ENCODE measurements at places on chromosomes 12 and 14.

DNA sequence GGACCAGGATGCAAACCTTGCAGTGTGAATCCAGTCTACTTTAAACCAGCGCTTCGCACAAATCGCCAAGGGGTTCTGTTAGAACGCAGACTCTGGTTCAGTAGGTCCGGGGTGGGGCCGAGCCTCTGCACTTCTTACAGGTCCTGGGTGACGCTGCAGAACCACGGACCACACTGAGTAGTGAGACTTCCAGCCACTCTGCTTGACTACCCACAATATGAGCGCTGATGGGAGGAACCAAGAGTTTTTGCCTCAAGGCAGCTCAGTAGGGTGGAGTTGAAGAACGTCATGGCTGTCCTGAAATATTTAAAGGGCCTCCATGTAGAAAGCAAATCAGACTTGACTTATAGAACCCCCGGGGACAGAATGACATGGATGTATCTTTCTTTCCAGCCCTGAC lies 138.0 kb upstream of the CRY1 start:
- no peak for DNase-seq

GRCh38 chr14:96509457-96510090 lies 7.4 kb downstream of the PAPOLA start:
- DNase-seq = no peak

DNA sequence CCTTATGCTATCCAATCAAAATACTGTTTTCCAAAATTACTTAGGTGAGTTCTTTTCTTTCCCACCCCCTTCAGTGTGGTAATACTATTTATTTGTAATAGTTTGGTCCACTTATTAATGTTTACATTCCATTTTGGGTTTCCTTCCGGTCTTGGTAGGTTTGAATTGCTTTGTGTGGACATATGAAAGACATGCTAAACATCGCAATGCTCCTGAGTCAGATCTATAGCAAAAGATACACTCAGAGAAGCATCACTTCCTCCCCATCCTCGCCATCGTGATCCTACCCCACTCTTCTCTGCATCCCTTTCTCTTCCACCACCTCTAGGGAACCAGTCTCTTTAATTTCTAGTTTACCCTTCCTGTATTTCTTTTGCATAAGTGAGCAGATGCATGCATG lies 30.0 kb downstream of the TUNAR start:
- no peak for DNase-seq

- DNase-seq = no peak
Measured at GRCh38 chr12:132071830-132072384, 72.2 kb downstream of the DDX51 start.

DNA sequence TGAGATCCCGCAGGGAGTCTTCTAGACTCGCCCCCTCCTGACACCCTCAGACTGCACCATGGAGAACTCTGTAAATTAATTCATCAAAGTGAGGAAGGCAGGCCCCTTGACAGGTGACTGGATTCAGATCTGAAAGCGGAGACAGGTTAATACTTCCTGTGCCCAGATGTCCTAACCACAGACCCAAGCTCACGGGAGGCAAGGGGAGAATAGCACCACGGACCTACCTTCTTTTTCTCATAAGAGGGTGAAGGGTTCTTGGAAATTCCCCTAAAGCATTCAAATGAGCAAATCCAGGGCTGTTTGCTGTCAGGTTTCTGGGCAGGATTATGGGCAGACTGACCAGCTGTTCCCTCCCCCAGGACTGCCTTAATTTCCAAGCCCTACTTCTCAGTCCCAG lies 170.0 kb downstream of the ZFP36L1 start:
- no peak for DNase-seq

DNA sequence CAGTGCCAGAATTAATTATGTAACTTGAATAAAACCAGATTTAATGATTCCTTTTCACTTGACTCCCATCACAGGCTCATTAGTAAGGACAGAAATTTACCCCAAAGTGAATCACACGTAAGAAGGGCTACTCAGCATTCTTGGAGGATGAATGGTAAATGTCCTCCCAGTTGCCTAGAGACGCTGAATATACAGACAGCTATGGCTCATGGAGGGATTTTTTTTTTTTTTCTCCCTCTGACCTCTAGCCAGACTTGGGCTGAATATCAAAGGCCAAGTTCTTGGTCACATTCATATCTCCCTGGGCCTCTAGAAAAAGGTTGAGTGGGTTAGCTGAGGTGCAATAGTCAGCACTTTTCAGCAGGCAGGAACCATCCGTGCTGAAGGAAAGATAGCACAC lies 77.5 kb downstream of the PHLDA1 start:
- DNase-seq = no peak

DNA sequence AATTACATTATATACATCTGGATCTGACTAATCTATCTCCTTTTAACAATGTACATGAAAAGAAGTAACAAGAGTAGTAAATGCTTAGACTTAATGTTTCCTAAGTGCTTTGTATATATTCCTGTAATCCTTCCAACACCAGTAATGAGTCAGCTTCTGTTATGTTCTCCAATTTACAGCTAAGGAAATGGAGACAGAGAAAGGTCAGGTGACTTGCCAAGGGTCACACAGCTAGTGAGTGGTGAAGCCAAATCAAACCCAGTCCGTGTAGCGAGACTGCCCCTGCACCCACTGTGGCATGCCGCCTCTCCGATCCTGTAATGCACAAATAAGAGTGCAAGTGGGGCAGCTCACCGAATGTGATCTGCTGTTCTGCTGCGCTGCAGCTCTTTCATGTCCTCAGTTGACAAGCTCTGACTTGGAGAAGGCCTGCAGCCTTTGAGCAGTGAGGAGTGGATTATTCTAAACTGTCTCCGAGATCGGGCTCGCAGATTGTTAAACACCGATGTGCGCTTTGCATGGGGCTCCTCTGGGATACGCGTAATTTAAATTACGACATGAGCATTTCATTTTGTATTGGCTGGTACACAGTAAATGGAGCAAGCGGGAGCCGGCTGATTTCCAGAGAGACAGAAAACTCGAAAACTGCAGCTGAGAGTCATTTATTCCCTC lies 65.1 kb upstream of the KTN1 start:
- DNase-seq = no peak

GRCh38 chr12:67430708-67431335 lies 161.7 kb downstream of the CAND1 start:
- DNase-seq = no peak

DNA sequence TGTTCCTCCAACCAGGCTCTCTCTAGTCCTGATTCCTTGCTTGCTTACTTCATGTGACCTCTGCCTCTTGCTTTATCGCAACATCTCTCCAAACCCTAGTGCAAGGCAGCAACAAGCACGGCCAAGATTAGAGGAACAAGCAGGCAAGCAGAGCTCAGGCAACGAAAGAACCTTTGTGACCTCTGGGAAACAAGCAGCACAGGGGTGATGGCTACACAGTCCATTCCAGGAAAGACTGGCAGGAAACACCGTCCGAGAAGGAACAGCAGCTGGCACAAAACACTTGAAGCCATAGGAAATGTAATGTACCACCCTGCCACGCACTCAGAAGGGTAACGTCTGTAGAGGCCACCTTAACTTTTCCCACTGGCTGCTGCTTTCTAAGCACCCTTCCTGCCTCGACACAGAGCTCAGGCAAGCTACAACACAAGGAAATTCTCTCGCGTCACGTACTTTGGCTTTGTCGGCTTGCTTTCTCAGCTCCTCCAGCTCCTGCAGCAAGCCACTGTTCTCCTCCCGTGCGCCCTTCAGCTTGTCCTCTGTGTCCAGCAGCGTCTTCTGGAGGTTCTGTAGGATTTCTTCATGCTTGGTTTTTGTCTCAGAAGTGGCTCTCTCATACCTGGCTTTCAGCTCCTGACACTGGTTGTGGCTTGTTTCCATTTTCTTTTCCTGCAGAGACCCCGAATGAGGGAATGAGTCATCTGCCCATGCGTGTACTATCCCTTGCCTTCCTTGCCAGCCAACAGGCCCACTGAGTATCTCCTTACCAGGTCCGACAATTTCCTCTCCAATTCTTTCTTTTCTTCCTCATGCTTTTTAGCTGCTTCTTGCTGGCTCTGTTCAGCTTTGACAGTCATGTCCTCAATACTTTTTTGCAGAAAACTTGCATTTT lies 61.4 kb upstream of the VPS33A start:
- no peak for DNase-seq

GRCh38 chr14:56549721-56550120 lies 29.9 kb upstream of the TMEM260 start:
- DNase-seq = no peak

GRCh38 chr14:69997849-69998248 lies 118.6 kb downstream of the SMOC1 start:
- DNase-seq = no peak

DNA sequence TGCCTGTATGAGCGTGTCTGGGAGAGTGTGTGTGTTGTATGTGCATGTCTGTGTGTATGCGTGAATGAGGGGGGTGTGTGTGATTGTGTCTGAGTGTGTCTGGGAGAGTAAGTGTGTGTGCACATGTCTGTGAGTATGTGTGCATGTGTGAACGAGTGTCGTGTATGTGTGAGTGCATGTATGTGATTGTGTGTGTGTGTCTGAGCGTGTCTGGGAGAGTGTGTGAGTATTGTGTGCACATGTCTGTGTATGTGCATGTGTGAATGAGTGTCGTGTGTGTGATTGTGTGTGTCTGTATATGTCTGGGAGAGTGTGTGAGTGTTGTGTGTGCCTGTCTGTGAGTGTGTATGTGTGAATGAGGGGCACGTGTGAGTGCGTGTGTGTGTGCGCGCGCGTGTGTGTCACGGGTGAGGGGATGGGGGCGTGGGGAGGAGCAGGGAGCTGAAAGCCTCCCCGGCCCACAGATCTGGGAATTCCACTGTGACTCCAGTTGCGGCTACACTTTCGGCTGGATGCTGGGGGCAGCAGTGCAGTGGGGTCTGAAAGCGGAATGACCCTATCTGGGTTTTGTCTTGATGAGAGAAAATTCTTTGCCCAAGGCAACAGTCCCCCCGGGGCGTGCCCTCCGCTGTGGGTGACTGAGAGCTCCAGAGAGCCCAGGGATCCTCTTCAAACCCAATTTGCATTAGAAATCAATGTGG lies 138.1 kb upstream of the MED13L start:
- no peak for DNase-seq

GRCh38 chr14:101665478-101666078 lies 95.9 kb upstream of the PPP2R5C start:
- DNase-seq = peak; percentile 48

DNA sequence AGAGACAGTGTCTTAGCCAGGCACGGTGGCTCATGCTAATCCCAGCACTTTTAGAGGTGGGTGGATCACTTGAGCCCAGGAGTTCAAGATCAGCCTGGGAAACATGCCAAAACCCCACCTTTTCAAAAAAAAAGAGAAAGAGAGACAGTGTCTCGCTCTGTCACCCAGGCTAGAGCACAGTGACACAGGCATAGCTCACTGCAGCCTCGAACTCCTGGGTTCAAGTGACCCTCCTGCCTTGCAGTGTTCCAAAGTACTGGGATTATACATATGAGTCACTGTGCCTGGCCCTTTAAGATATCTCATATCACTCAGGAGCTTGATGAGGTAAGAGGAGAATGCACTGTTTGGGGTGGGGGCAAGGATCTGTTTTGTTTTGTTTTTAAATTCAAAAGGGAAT lies 48.1 kb upstream of the LTBP2 start:
- DNase-seq = no peak

DNA sequence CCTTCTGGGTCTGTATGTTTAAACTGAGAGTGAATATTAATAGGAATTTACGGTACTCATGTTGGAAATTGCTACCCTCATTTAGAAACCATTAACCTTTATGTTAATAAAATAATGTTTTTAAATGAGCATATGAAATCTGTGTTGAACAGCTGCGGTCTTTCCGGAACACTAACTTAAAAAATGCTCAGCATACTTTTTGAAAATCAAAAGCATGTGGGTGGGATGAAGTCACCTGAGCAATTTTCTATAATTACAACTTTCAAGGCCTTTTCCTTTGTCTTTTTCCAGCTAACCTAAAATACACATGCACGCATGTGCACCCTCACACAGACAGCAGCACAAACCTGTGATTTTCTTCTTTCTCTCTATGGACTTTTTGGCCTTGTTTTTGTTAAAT lies 39.8 kb downstream of the BORCS5 start:
- DNase-seq = no peak

DNA sequence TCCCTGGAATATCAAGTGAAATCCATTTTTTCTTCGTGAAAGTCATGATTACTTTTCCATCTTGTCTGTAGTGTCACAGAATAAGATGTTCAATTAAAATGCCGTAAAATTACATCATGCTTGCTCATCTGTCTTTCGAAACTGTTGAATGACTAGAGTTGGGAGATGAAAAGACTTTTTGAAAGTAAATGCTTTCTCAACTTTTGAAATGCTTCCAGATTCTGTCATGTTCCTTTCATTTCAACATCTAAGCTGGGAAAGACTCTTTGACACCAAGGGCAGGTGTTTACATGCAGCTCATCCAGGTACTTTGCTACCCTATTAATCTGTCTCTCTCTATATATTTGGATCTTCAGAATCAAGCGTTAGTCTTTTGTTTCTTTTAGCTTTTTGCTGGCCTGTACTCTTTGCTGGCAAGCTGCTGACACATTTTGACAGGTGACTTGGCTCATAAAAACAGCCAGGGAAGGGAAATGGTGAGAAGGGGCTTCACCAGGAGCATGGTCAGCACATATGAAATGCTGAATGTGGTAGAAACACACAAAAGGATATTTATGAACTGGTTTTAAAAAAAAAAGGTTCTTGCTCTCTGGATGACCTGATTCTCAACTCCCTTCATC lies 77.0 kb upstream of the METAP2 start:
- no peak for DNase-seq

- DNase-seq = peak; percentile 35
Measured at GRCh38 chr14:100261621-100262020, 22.7 kb downstream of the YY1 start.

DNA sequence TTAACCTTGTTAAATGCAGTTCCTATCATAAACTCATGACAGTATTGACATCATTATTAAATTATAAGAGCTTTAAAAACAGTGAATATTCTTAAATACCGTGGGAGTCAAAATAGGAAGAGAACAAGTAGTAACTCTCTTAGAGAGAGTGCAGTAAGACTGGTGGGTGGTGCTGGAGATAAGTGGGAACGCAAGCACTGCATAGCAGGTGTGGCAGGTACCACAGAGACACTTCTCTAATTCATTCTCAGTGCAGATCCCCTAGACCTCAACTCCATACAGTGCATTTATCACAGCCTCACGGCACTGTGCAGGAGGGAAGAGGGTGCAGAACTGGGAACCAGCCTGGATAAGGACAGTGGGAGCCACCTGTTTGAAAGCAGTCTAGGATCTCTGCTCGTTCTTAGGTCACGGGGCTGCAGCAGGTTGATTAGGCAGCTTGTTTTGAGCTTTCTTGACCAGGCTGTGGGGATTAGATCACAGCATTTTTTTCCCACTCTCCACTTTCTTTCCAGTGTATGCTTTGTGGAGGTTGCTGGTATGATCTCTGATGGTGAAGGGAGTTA lies 165.6 kb downstream of the PRKCH start:
- DNase-seq = no peak

All from activated CD4-positive, alpha-beta T cell treated with anti-CD3 and anti-CD28 coated beads, Interleukin-2, amount 10 ng/mL, durations not matched to agents 7 days and 5 days (primary cell).